Stimulated activated CD4-positive, alpha-beta T cell treated with anti-CD3 and anti-CD28 coated beads, Interleukin-15, amount 100 ng/mL, for 1 hour (primary cell): ENCODE measurements at places on chromosomes 3 and 15.

GRCh38 chr3:25354071-25354470, 74.0 kb upstream of the RARB start:
- no peak for DNase-seq

DNA sequence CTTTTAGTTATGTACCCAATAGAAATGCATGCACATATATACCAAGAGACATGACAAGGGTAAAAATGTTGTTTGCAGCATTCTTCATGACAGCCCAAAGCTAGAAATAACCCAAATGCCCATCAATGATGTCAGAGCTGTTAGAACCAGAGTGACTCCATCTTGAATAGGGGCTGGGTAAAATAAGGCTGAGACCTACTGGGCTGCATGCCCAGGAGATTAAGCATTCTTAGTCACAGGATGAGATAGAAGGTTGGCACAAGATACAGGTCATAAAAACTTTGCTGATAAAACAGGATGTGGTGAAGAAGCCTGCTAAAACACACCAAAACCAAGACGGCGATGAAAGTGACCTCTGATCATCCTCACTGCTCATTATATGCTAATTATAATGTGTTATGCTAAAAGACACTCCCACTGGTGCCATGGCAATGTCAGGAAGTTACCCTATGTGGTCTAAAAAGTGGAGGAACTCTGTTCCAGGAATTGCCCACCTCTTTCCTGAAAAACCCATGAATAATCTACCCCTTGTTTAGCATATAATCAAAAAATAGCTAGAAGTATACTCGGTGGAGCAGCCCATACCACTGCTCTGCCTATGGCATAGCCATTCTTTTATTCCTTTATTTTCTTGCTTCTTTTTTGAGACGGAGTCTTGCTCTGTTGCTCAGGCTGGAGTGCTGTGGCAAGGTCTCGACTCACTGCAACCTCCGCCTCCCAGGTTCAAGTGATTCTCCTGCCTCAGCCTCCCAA, 32.9 kb downstream of the ZBTB11 start:
- no peak for DNase-seq

- no peak for DNase-seq
Measured at GRCh38 chr15:51799282-51800252, 29.9 kb upstream of the TMOD3 start.

DNA sequence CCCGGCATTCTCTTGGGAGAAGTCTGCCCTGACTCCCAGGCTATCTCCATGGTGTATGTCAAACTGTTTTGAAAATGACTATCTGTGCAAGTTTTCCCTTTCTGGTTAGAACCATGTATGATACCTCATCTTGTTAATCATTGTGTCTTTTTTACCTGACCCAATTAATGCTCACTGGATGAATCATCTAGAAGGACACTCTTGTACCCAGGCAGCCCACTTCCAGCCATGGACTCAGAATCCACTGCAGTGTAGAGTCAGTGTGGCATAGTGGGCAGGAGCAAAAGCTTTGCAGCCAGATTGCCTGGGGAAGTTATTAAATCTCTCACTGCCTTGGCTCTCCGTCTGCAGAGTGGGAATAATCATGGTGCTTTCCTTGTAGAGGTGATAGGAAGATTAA, 1.2 kb downstream of the FAM3D start:
- DNase-seq = no peak

- no peak for DNase-seq
Measured at GRCh38 chr15:26879706-26880105, 12.8 kb downstream of the GABRA5 start.

- no peak for DNase-seq
Measured at GRCh38 chr15:75929799-75930565, 26.3 kb downstream of the FBXO22 start.

- no peak for DNase-seq
Measured at GRCh38 chr3:105042586-105042985, 324.1 kb upstream of the ALCAM start.

- no peak for DNase-seq
Measured at GRCh38 chr3:175211466-175211865, 352.3 kb downstream of the NAALADL2 start.

DNA sequence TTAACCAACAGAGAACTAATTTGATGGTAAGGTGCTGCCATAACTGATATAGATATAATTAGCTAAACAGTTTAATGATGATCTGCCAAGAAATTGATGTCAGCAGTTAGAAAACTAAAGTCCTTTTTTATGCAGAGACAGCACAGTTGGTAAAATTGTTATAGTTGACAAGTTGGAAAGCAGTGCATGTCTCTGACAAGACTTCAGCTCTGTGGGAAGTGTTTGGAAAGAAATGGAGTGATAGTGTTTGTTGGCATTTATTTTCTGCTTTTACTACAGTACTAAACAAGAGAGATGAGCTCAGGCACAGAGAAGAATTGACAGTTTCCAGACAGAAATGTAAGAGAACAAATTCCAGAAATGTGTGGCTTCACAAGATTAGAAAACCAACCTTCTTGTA, 523.5 kb upstream of the BCHE start:
- no peak for DNase-seq

DNA sequence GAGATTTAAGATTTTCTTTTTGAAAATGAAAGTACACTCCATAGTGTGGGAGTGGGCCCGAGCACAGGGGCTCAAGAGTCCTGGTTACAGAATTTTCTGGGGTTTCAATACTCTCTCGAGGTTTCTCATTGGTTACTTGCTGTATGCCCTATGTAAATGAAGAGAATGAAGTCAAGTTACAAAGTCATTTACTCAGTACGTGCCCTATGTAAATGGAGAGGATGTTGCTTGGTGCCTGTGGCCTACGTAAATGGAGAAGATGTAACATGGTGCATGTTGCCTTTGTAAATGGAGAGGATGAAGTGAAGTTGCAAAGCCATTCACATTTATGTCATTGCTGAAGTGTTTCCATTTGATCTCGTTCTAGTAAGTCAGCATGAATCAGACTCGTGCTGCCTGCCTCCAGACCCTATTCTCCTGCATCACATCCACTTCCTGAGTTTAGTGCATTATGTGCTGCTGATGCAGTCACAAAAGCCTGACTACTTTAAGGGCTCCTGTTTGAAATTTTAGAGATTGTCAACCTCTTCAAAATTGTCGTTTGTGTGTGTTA, 302.0 kb downstream of the ZBBX start:
- DNase-seq = no peak

DNA sequence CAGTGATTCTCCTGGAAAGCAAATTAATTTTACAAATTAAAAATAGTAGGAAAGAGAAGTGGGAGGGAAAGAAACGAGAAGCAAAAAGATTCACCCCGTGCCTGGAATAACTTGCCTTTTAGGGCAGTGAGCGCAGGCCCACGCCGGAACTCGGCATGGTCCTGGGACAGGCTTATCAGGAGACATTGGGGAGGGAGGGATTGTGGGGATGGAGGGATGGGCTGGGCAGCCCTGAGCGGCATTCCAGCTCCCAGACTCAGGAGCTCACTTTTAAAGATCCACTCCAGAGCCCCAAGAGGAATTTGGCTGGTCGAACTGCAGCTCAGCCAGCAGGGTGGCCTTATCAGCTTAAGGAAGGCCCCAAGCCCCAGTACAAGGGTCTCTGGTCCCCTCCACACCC, 117.9 kb downstream of the ADCY5 start:
- DNase-seq = no peak

DNA sequence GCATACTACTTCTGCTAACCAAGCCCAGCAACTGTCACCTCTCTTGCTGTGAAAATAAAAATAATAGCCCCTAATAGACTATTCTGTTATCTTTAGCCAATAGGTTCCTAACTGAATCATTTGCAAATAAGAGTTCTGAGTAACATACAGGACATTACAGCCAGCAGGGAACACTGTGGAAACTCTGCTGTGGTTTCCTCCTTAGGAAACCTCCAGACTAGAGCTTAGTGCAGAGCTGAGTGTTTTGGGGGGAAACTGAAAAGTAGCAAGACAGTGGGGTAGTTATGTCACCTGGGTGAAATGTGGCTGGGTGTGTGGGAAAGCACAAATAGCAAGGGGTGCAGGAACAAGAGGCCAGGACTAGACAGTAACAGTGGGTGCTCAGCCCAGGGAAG, 32.4 kb downstream of the DZIP1L start:
- DNase-seq = no peak

DNA sequence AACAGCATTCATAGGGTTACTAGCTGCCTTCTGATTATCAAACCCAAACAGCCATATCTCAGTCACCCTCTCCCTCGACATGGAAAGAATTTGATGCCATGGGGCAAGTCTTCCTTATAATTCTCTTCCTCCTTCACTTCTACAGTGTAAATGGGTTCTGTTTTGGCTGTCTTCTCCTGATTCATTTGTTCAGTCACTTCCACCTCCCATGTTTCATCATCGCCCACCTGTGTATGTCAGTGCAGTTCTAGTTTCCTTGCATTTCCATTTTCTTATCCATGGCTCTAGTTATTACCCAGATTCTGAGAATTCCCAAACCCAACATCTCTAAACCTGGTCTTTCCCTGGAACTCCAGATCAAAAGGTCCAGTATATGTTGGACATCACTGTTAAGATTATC, 41.0 kb downstream of the RIOX2 start:
- DNase-seq = no peak

DNA sequence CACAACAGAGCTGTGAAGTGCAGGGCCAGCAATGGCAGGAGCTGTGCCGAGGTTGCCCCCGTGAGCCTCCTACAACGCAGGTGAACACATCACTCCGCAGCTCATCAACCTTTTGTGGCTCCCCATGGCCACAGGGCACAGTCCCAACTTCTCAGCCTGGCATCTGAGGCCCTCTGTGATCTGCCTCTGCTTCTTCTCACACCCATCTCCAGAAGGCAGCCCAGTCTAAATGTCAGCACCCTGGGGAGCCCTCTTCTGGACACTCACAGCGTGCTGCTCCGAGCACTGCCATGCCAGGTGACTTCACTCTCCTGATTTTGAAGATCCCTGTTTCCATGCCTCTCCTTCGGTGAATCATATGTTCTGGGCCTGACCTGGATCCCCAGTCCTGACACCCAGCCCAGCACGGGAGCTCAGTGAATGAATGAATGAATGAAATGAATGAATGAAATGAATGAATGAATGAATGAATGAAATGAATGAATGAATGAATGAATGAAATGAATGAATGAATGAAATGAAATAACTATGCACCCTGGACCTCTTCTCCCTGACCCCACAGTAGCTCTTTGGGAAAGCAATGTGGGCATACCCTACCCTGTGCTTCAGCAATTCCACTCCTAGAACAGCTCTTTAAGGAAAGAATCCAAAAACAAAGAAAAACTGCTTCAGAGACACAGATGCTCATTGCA, 17.9 kb upstream of the SKIC8 start:
- no peak for DNase-seq

DNA sequence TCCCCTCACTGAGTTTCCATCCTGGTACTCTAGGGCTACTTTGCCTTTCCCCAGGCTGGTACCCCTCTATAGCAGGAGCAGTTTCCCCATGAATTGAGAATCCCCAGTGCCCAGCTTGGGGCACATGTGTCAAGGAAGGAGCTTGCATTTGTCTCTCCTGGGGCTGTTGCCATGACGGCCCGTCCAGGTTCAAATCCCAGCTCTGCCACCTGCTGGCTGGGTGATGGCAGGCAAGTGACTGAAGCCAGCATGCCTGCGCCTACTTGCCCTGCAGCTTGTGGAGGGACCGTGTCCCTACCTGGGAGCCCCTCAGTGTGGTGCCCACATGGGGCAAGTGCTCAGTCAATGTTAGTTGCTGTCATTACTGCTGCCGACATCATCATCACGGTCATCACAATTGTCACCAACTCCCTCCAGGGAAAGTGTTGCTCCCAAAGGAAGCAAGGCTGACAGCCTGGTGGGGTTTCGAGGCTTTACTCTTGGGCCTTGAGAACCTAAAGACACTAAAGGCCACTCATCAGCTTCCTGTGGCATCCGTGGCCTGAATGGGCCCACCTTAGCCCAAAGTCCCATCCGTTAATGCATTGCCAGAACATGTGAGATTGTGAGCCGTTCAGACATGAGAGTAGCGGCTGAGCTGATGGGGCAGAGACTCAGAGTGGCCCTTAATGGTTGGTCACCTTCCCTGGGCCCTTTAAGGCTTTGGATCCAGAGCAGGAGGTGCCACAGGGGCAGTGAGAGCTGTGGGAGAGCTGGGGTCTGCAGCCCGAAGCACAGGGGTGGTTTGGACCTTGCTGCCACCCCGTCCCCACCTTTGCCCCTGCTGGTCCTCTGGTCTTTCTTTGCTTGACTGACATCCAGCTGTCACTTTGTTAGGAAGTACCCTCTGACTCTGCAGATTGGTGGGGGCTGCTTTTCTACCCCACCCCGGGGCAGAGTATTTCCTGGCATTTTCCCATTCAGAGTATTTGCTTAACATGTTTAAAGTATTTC, 144.4 kb downstream of the DNAJB8 start:
- peak; percentile 28 for DNase-seq

GRCh38 chr3:114421204-114421603, 127.4 kb downstream of the TIGIT start:
- no peak for DNase-seq

DNA sequence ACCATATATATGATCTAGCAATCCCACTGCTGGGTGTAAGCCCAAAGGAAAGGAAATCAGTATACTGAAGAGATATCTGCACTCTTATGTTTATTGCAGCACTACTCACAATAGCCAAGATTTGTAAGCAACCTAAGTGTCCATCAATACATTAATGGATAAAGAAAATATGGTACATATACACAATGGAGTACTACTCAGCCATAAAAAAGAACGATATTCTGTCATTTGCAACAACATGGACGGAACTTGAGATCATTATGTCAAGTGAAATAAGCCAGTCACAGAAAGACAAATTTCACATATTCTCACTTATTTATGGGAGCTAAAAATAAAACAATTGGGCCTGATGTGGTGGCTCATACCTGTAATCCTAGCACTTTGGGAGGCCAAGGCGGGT, 21.9 kb upstream of the ARNT2 start:
- DNase-seq = no peak

GRCh38 chr15:68416158-68416535, 15.8 kb downstream of the ITGA11 start:
- no peak for DNase-seq

DNA sequence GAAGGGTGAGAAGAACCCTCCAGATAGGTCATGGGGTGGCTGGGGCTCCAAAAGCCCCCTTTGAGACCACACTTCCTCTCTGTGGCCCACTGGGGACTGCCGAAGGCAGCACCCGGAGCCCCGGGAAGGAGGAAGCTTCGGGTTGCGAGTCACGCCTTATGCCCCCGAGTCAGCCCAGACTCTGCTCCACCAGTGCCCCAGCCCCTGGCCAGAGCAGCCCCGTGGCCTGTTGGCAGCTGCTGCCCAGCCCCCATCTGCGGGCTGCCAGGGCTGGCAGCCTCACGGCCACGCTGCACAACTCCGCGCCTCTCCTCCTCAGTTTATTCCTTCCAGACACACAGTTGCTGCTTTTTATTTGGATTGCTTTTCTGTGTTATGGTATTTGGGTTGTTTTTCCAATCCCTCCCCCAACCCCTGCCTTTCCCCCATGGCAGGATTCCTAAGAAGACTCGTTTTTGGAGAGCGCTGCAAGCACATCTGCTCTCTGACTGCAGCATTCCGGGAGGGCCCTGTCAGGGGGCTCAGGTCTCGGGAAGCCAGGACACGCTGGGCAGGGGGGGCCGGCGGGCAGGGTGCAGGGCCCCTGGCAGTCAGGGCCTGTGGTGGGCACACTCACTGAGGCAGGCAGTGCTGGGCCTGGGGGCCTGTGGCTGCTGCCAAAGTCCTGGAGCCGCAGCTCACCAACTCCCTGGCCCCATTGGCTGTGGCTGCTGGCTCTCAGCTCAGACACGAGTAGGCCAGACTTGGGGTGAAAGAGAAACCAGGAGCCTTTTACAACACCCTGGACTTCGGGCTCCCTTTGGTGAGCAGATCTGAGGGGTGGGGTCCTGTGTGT, 20.2 kb downstream of the MAGEF1 start:
- DNase-seq = no peak
